Stimulated activated CD4-positive, alpha-beta T cell treated with anti-CD3 and anti-CD28 coated beads, TNF-alpha, amount 100 ng/mL, for 4 hours (primary cell): ENCODE measurements at places on chromosomes 12 and 14.

DNA sequence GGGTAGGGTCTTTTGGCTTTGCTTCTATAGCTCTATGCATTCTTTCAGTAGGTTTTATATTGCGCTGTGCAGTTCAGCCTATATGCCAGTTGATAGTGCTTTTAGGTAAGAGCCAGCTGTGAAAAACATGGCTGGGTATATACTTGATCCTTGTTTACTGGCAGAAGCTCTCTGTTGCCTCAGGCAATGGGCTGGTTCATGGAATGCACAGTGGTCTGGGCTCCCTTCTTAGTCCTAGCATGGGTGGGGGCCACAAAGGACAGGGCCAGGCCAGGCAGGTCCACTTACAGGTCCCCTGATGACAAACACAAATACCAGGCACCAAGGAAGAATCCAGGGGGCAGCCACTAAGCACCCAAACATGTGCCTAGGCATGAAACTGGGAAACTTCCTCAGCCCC lies 240.7 kb downstream of the SEC23A start:
- DNase-seq, result no peak

DNA sequence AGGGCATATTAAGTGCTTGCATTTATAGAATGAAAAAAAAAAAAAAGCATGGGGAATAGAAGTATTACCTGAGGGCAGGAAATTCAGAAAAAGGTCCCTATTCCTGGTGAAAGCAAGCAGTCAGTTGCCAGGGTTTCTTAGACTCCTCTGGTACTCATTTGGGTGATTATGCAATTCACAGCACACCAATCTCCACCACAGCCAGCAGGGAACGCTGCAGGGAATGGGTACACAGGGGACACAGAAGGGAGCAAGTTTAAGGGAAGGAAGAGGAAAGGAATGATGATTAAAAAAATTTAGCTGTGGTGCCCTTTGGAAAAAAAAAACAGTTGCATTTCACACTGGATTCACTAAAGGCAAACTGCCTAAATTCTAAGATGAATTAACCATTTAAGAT lies 14.2 kb downstream of the BLTP3B start:
- no peak for DNase-seq

- no peak for DNase-seq
Observed at GRCh38 chr14:96176275-96176674, 28.4 kb upstream of the BDKRB2 start.

- DNase-seq, result no peak
Observed at GRCh38 chr12:85641796-85642195, 194.4 kb downstream of the RASSF9 start.

GRCh38 chr14:69685218-69685616 lies 73.8 kb downstream of the SUSD6 start:
- DNase-seq, result peak; percentile 57

- DNase-seq, result no peak
Observed at GRCh38 chr12:113291586-113291985, 43.3 kb downstream of the SLC8B1 start.

DNA sequence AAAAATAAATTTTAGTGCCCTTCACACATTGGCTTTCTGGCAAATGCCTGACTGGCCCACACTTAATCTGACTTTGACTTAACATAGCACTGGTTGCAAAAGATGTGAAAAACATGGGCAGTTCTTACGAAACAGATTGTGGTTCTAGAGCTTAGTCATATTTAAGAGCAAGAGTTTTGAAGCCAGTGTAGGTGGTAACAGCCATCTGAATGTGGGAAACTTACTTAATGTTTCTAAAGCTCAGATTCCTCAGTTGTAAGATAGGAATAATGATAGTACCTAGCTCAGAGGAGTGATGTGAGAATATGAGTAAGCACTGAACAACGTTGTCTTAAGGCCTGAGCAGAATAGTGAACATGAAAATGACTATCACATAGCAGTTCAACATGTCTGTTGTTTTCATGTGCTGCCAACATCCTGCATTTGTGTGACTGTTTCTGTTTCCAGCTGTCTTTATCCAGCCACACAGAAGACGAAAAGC lies 262.7 kb downstream of the SYT1 start:
- no peak for DNase-seq

GRCh38 chr12:3951380-3952135 lies 78.4 kb upstream of the PARP11 start:
- DNase-seq, result no peak

DNA sequence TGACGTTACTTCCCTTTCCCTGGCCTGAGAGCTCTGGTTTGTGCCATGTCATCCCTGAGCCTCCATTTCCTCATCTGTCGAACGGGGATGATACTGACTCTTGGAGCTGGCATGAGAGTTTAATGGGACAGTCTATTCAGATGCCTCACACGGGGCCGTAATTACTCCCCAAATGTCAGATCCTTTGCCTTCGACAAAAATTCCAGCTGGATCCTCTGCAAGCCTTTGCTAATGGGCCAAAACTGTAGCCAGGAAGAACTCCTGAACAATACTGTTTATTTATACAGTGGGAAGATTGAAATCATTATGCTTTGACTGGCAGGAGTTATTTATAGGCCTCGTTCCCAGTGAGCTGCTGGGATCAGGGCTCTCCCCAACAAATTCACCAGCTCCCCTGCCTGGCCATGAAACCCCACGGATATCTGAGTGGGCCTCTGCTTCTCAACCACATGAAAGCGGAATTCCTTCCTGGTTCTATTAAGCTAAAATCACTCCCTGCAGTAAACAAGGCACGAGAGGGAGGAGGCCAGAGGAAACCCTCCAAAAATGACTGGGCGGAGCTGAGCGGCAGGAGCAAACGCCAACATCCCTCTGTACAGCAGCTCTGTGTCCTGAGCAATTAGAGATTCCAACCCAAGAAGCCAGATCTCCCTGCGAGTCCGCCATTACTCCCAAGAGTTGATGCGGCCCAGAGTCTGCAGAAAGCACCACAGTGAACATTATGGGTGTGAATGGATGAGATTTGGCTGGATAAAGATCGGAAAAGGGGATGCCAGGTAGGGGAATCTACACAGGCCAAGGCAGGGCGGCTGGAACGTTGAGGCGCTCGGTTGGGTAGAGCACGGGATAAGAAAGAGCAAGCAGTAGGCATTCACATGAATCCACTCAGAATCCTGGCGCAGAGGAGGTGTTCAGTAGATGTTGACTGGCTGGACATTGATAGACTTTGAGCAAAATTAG lies 326.1 kb downstream of the BCL11B start:
- DNase-seq, result no peak

GRCh38 chr14:65986041-65986440 lies 500.1 kb upstream of the CCDC196 start:
- DNase-seq, result no peak

DNA sequence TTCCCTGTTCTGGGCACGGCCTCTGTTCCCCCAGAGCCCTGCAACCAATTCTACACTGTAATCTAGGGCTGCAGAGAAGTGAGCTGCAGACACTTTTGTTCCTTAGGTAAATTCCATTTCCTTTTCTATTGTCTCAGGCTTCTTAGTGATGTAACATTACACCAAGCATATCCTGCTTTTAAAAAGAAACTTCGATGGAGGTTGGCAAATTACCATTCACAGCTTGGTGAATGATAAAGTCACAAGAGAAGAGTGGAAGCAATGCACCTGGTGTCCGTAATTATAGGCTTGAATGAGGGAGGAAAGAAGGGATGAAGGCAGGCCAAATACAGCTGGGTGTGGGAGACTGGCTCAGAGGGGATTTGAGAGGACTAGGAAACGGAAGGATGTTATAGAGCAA lies 68.6 kb downstream of the PPM1A start:
- DNase-seq, result no peak

- no peak for DNase-seq
Observed at GRCh38 chr12:94805749-94806529, 155.6 kb upstream of the TMCC3 start.

GRCh38 chr14:53638966-53639365 lies 317.7 kb downstream of the BMP4 start:
- no peak for DNase-seq

- no peak for DNase-seq
Observed at GRCh38 chr12:104877103-104877705, 80.9 kb downstream of the SLC41A2 start.

DNA sequence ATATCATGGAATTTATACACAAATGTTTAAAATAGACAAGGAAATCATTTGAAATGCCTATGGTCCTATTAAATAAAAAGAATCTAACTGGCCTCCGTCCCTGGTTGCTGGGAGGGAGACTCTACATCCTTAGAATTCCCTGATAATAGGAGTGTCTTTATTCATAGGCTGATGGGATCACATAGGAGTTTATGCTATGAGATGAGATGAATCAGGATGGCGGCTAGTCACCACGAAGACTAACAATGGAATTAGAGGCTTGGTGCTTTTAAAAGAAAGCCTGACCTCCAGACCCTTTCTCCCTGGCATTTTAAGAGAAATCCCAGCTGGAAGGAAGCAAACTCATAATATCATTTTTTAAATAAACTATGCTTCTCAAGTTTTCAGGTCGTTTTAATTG lies 69.7 kb downstream of the SEC23A start:
- DNase-seq, result no peak
